ENCODE measurements at places on chromosomes 12 and 14. TPM values are rescaled to one million over a fixed set of nuclear protein-coding genes. Genes with fewer than 3 reads are reported as not detected.

Gene IFT81
- 11.2 TPM for total RNA-seq

Gene GABARAPL1
- total RNA-seq = 95.9 TPM

Gene SLC25A3
- total RNA-seq = 489 TPM

DNA sequence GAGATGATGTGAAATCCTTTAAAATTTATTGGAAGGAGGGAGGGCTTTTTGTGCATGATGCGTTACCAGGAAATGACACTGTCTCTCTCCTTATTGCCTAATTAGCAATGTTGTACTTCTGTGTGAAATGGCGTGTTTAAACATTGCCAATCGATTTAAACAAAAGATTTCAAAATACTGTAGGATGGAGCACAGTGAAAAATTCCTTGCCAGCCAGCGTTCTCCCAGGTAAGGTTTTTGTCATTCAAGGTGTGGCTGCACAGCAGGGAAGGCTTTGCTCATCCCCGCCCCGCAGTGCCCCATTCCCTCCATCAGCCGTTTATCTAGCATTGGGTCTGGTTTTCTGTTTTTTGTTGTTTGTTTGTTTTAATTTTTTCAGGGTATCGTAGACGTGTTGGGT, 137.3 kb downstream of the CACNA1C start:
- no peak for DNase-seq

DNA sequence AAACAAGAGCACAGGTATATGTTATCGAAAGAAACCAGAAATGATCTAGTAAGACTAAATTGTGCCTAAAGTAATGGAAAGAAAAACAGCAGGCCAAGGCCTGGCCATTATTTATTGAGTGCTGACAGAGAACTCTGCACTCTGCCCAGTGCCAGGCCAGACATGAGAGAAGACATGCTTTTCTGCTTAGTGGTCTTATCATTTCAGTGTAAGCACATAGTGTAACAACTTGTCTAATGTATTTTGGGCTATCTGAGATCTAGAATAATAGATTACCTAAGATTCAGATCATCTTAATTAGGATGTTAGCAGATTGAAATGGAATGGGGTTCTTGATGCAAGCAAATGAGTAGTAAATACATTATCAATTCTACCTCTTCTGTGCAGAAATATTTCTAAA, 278.3 kb downstream of the AKAP6 start:
- no peak for DNase-seq

GRCh38 chr14:28412077-28412476, 354.5 kb upstream of the FOXG1 start:
- DNase-seq = no peak

- no peak for DNase-seq
Measured at GRCh38 chr14:74574090-74574433, 38.0 kb downstream of the LTBP2 start.

DNA sequence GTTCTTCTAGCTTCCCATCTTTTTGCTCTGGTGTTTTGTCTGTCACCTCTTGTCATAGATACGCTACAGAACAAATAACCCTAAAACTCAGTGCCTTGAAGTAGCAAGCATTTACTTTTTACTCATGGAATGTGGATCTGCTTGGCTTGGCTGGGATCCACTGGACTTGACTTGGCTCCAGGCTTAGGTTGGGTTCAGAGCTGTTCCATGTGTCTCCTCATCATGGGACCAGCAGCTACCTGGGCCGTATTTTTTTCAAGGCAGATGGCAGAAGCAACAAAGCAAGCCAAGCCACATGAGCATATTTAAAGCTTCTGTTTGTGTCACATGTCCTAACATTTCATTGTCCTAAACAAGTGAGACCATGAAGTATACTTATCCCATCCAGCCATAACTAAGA, 48.7 kb upstream of the ATF1 start:
- peak; percentile 77 for DNase-seq

DNA sequence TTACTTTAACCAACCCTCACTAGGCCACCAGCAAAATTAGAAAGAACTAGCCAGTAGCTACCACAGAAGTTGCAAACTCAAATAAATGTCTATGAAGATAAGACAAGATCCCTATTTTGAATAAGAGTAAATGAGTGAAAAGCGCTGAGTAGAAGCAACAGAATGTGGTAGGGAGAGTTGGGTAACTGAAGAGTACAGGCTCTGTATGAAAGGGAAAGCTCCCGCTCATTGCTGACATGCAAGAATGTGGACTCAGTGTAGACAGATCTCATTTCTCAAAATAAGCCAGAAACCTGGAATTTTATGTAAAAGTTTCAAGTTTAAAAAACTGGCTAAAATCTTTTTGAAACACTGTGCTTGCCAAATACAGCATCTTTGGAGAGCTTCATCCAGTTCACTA, 63.9 kb downstream of the NAV3 start:
- DNase-seq = no peak

GRCh38 chr12:96824838-96825236, 82.2 kb upstream of the NEDD1 start:
- no peak for DNase-seq

- DNase-seq = no peak
Measured at GRCh38 chr12:123488539-123489230, 30.7 kb downstream of the SNRNP35 start.

- DNase-seq = no peak
Measured at GRCh38 chr14:93954900-93955849, 21.2 kb downstream of the ASB2 start.

DNA sequence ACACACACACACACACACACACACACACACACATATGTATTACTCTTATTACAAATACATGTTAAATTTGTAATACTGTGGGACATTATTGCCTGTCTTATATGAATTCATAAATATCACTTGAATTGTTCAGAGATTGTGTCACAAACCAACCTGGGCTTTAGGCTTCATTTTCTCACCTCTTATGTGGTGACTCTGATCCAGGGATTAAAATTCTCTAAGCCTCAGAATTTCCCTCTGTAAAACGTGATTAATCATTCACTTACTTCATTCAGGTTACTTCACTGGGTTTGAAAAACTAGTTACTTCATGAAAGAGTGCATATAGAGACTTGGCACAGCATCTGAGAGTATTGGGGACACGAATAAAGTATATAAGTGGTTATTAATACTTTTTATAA, 240.3 kb upstream of the PDZRN4 start:
- DNase-seq = no peak

GRCh38 chr12:6376079-6376869, 911 bp upstream of the SCNN1A start:
- peak; percentile 86 for DNase-seq

- no peak for DNase-seq
Measured at GRCh38 chr12:53585448-53586125, 40.6 kb downstream of the ATF7 start.

GRCh38 chr12:75704208-75704607, 192.8 kb upstream of the KRR1 start:
- no peak for DNase-seq

DNA sequence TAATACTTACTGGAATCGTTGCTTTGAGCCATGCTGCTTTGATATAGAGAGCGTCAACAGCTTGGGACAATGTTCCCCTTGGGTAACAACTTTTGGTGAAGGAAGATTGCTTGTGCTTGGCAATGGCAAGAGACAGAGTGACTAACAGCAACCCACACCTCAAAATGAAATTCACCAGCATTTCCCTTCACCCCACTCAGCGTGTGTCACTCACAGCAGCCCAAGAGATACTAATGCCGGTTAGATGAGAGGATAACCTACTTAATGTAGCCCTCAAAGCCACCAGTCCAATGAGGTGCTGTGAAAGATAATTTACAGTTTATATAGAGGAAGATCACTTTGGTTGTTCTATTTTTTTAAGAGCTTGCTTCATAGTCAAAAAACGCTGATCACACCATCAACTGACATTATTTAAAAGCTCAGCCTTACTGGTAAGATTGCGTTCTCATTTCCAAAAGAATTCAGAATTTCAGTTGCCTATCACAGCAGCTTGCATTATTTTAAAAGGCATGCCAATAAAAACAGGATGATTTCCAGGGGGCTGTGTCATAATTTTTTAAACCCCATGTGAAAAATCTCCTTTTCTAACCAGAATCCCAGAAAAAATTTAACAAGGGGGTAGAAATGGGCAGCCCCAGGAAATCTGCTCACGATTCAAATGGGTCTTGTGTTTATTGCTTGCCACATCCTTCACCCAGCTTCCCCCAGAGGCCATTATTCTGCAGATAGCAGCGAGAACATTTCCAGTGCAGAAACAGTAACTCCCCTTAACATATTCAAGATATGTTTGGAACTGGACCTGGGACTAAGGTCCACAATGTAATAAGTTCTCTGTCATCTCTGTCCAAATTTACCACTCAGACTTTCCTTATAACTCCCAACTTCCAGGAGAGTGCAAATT, at the start of gene IL26:
TSS of gene IL26 (minus strand) at position 235 of the 901 bp plus-strand sequence. CDS start at position 181, 54 bp downstream.
- no peak for DNase-seq
